Glutamatergic neuron (in vitro differentiated cells): ENCODE measurements at places on chromosomes 5 and 9.

GRCh38 chr5:149937610-149938009, 7.0 kb downstream of the PDE6A start:
- DNase-seq: no peak

DNA sequence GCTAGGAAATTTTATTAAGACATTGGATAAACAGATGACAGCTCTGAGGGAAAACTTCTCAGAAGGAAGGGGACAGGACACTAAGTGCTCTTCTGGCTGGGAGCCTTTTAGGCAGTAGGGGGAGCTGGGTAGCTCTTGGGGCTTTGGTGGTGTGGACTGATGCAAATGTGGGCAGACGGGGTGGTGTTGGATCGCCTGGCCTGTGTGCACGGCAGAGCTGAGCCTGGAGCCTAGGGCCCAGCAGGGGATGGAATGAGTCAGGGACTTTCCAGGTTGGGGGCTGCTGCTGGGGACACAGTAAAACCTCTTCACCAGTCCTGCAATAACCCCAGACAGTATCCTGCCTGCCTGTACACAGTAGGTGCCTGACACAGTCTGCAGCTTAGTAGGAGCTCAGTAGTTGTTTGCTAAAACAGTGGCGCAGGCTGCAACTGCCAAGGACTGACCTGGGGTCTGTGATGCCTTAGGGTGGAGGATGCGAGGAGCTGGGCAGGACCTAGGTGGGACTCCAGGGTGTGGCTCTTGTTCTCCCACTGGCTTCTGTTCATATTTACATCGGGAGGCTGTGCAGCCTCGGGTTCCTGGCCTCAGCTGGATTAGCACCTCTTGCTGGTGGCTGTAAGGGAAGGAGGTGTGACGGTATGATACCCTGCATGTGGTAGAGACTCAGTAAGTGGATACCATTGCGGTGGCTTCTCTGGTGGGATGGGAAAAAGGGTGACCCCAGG, 83.8 kb downstream of the DAB2IP start:
- DNase-seq: peak; percentile 62

DNA sequence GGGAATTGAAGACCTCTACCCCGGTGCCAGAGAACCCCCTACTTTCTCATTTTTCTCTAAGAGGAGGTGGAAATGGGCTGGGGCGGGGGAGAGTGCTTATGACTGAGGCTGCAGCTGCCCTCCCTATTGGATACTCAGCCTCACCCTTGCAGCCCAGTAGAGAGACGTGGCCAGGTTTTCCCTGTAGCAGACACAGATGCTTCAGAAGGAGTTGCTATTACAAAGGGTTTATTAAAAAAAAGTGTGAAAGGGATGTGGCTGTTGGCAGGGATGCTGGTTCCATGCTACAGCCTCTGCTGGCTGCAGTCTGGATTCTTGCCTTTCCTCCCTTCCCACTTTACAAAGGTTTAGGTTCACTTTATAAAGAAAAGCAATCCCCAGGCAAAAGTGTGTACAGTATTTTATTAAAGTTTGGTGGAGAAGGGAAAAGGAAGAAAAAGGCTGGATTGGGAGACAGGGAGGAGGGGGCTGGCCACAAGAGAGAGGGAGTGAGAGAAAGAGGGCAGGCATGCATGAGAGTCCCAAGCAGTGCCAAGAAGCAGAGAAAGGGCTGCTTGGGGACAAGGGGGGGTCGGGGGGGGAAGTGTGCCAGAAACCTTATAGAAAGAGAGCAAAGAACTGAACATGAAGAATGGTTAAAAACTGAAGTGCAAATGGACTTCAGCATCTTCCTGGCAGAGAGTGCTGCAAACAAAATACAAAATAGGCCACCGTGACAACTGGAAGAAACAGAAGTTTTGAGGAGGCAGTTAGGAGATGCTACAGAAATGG, 29.5 kb upstream of the NFIB start:
- DNase-seq: no peak

DNA sequence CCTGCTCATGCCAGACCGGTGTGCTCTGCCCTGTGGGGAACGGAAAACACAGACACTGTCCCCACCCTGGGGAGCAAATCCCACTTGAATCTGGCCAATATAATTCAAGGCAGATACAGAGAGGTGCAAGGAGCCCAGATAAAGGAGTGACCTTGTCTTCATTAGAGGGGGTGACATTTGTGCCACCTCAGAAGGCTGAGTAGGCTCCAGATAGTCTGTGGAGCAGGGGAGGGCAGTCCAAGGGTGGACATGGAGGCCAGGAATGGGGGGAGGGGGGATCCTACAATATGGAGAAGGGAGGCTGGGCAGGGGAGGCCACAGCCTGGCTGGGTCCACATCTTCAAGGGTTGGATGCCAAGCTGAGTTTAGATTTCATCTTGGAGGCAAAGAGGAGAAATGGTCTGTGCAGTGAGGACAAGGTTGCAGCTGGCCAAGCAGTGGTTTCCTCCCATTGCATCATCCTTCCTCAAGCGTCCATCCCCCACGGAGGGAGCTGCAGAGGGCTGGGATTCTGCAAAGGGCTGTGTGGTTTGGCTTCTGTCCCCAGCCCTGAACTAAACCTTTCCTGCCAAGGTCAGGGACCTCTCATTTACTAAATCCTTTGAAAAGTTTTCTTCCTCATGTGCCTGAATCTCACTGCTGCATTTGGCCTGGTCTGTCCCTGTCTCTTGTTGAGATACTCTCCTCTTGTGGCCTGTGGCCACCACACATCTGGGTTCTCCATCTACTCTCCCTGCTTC, 60.1 kb downstream of the GALNT12 start:
- no peak for DNase-seq

- DNase-seq: no peak
Measured at GRCh38 chr5:61737964-61738340, 405.9 kb downstream of the ZSWIM6 start.

DNA sequence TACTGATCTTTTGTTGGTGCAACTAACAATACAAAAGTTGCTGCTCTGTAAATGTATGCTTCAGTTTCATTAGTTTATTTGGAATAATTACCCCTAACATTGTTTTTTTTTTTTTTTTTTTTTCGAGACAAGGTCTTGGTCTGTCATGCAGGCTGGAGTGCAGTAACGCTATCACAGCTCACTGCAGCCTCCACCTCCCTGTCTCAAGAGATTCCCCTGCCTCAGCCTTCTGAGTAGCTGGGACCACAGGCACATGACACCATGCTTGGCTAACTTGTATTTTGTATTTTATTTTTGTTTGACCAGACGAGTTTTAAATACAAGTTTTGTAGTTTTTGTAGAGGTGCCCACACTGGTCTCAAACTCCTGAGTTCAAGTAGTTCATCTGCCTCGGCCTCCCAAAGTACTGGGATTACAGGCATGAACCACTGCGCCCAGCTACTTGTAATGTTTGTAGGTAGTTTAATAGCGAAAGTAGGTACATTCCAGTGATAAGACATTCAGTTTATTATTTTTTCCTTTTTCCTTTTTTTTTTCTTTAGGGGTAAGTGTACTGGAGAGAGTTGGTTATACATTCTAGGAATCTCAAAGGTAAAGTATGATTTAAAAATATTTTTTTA, 6.9 kb downstream of the GAPVD1 start:
- DNase-seq: no peak
